ENCODE measurements at places on chromosomes 12 and 14.
A peak's percentile ranks its signal among the peaks of the same experiment; 100 is the strongest.

GRCh38 chr12:123858176-123858575 is 96.1 kb downstream of the DNAH10 start:
- DNase-seq: no peak

GRCh38 chr12:132046561-132046960 is 96.8 kb downstream of the EP400 start:
- DNase-seq: no peak

DNA sequence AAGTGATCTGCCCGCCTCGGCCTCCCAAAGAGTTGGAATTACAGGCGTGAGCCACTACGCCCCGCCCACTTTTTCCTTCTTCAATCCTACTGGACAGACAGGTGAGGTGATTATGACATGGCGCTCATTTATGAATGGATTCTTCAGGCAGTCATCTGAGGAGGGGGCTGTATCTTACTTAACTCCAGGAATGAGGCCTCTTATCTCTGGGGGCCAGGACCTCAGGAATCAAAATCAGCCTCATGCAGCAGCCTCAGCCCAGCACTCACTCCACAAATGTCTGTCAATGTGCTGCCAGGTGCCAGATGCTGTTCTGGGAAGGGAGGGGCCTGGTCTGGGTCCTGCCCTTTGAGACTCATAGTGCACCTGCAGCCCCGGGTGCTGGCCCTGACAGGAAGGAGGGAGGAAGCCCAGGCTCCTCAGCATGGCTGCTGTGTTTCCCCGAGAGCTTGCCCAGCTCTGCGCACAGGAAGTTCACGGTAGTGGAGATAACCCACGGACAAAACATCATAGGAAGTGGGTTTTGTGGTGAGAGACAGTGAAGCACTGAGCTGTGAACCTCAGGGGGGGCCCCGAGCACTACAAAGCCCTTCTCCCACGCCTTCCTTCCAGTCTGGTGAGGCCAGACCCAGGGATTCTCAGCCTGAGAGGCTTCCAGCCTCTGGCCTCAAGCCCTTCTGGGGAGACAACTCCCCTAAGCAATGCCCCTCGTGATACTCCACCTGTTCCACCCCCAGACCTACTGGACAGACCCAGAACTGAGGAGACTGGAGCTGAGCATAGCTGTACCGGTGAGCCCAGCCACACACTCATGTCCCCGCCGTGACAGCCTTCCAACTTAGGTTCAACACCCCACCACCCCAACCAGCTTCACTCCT is 22.3 kb downstream of the GALNT6 start:
- no peak for DNase-seq

DNA sequence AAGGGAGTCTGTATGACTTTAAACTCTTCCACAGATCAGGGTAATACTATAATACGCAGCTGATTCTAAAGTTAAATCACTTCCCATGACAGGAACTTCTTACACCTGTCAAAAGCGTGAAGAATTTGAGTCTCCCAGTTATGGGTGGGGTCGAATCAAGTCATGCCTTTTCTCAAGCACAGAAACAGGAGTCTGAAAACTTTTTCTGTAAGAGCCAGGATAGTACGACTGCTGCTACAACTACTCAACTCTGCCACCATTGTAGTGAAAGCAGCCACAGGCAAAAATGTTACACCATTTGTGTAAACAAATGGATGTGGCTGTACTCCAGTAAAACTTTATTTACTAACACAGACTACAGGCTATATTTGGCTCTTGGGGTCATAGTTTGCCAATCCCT is 90.3 kb downstream of the DUSP6 start:
- DNase-seq: no peak

DNA sequence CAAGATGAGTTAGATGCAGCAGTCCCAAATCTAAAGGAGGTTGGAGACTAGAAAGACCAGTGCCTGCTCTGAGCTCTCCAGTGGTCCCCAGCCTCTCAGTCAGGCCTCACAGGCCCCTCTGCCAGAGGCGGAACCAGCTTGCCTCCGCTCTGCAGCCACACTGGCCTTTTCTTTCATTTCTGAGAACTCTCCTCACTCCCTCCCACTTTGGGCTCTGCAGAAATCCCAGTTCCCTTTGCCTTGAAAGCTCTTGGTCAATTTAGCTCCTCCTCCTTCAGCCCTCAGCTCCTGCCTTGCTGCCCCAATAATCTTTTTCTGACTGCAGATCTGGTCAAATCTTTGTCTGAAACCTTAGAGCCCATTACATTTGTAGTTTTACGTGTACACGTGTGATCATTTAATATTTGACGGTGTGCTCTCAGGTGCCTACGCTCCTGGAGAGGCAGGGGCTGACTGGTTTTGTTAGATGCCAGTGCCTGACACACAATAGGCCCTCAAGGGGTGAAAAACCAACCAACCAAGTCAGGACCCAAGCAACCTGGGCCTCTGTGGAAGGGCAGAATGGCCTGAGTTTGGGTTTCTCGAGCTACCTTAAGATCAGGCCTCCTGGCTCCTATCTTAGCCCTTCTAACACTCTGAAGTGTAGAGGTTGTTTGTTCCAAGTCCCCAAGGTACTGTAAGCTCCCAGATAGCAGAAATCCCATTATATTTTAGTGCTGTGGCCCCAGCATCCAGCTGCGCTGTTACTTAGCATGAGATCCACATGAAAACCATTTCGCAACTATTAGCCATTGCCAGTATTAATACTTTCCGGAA is 1.1 kb upstream of the NUDT4 start:
- peak; percentile 62 for DNase-seq

GRCh38 chr12:12178559-12178958 is 88.3 kb downstream of the LRP6 start:
- no peak for DNase-seq

DNA sequence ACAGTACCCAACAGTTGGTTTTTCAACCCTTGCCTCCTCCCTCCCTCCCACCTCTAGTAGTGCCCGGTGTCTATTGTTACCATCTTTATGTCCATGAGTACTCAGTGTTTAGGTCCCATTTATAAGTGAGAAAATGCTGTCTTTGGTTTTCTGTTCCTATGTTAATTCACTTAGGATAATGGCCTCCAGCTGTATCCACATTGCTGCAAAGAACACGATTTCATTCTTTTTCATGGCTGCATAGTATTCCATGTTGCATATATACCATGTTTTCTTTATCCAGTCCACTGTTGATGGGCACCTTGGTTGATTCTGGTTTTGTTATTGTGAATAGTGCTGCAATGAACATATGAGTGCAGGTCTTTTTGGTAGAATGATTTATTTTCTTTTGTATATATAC is 631.3 kb downstream of the MED13L start:
- DNase-seq: no peak

- DNase-seq: peak; percentile 21
Measured at GRCh38 chr14:81412779-81413178, 12.7 kb upstream of the STON2 start.

- no peak for DNase-seq
Measured at GRCh38 chr14:90513161-90514014, 116.6 kb downstream of the CALM1 start.

- DNase-seq: peak; percentile 48
Measured at GRCh38 chr12:117098361-117099217, 627 bp downstream of the TESC start.

DNA sequence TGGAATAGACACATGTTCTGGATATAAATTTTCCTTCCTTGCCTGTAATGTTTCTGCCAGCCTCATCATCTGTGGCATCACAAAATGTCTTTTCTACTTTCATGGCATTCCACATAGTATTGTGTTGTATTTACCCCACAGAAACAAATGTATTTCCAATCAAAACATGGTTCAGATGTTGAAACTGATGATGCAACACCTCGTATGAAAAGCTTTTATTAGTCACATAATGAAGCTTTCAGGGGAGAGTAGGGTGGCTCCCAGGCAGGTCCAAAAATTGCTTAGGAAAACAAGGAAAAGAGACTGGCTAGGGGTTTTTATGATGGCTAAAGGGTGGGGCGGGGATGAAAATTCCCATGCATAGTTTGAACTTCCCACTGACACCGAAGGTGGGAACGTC is 29.1 kb upstream of the ZNF641 start:
- DNase-seq: no peak

DNA sequence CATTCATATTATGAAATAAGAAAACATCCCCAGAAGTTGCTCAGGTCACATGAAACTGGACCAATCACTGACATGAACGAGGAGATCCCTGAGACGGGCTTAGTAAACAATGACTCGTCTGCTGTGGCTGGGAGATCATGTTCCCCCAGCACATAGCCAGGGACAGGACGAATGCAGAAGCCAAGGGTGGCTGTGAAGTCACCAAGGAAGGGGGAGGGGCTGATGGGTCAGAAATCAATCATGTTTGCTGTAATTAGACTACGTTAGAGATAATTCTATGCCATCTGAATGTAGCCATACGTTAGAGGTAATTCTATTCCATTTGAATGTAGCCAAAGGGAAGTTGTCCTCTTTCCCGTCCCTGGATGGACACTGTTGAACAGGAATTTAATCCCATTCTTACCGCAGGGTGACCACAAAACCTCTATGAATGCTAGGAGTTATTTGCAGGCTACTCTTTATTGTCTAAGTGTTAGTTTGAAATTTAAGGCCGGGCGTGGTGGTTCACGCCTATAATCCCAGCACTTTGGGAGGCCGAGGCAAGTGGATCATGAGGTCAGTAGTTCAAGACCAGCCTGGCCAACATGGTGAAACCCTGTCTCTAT is 332.9 kb downstream of the TMEM132D start:
- DNase-seq: no peak

GRCh38 chr12:121404734-121405133 is 4.8 kb downstream of the RNF34 start:
- DNase-seq: no peak

DNA sequence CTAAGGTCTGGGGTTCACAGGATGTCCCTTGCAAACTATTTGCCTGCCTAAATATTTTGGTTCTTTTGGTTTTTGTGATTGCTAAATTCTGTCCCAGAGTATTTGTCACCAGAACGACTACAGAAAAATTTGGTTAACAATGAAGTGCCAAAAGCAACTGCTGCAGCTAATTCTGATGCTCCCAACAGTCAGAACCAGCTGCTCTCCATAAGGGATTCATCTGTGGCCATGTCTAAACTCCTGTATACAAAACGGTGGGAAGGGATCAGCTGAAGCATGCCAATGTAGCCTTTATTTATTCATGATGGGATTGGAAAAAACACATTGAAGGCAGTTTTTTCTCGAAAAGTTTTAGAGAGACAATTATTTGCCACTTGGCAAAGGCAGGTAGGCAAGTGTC is 29.3 kb upstream of the PELI2 start:
- no peak for DNase-seq

DNA sequence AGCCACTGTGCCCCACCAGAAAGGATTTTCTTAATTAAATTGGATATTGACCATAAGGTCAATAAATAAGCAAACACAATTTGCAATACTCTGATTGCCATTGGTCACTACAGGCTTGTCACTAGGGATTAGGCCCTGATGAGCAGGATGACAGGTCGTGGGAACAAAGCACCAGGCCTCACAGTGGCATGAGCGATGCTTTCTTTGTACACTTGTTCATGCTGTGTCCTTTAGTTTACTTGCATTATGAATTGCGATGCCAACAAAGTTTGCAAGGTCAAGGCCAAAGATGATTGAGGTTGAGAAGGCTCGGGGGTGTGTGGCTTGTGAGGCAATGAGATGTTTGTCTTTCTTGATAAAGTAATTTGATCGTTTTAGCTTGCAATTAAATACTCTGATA is 136.0 kb downstream of the TTC8 start:
- DNase-seq: no peak

- no peak for DNase-seq
Measured at GRCh38 chr14:61034416-61035120, 53.5 kb downstream of the SLC38A6 start.

DNA sequence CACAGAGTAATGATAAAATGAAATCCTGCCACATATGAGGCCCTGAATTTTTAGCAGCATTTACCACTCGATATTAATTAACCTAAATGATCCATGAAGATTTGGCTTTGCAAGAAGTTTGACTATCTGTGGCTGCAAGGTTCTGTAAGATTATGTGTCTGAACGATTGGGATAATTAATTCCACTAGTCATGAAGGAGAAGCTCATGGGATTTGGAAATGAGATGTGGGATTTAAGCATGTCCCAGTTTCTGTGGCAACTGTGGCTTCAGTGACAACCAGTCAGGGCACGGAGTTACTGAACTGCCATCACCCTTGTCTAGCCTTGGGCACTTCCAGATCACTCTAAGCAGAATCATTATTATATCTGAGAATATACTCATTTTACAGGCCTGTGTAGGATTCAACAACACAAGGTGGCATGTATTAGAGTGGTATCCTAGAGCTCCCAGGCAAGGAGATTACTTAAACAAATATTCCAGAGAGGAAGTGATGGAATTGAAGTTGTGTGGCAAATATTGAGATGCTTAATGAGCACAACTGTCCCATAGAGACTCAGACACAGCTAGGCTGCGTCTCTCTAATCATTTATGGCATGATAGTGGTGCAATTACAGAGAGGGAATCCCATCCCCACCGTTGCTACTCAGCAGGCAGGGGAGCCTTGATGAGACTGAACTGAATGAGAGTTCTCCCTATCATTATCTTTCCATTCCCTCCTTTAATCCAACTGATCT is 205.0 kb upstream of the KRR1 start:
- no peak for DNase-seq

DNA sequence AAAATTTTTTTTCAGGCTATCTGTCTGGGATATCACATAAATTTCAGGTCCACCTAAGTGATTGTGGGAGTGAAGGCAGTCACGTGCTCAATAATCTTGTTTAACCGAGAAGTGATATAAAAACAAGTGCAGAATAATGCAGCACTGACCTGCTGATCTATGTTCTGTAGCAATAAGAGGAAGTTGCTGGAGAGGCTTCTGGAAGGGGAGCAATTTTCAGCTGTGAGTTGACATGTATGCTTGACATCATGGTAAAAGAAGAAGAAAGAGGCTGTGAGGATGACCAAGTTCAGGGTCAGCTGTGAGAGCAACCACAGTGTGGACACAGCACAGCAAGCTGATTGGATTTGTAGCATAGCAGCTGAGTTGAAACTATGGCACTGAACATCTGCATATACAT is 172.0 kb upstream of the PELI2 start:
- DNase-seq: no peak

DNA sequence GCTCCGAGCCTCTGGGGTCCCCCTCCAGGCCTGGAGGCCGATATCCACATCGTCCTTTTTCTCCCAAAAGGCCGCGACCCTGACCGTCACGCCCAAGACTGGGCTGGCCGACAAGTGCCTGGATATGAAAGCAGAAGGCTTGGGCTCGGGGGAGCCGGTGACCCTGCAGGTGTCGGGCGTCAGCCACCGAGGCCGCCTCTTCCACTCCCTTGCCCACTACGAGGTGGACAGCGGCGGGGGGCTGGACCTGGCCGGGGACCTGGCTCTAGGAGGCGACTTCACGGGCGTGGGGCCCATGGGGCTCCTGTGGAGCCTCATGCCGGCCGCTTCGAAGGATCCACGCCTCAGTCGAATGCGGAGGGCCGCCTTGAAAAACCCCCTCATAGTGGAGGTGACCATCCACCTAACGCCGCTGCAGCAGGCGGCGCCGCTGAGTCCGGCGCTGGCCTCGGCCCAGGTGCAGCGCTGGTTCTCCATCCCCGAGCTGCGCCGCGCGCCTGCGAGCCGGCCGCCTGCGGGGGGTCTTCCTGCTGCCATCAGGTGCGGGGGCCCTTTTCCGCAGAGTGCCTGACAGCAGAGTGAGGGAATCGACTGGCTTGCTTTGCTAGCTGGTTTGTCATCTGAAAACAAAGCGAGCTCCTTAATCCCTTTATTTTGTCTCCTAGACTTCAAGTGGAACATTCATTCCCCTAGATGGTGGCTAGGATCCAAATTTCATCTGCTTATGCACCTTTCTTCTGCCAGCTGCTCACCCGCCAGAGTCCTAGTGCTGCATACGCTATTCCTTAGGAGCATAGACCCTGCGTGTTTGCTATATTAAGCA is 10.6 kb upstream of the DNAL1 start:
- peak; percentile 82 for DNase-seq
